GM18507 (cell line): ENCODE measurements at places on chromosomes 6 and 20.

GRCh38 chr20:48909910-48910309, 11.6 kb upstream of the ARFGEF2 start:
- no peak for DNase-seq

- DNase-seq, result no peak
These were observed 162.7 kb downstream of the CDK19 start for GRCh38 chr6:110652520-110652919.

DNA sequence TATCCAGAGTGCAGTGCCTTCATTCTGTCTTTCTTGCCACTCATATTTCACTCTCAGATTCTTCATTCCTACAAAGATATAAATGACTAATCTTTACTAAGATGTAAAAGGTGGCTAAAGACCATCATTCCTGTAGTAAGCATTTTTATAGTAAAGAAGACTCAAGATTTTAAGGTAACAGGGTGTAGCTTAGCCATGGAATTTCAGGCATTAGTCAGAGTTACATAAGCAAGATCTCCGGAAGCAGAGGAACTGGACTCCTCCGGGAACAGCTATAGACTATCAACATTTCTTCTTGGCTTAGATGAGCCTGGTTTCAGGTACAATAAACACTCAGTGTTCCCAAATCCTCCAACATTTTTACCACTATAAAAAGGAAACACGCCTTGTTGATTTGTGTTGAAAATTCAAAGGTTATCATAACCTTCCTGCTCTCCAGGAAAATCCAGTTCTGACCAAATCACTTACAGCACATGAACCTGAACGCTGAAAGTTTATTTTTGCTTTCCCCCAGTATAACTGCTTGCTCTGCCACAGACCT, 23.7 kb downstream of the SERPINB1 start:
- no peak for DNase-seq

- no peak for DNase-seq
These were observed 190.7 kb downstream of the PLCB1 start for GRCh38 chr20:8322662-8323217.

DNA sequence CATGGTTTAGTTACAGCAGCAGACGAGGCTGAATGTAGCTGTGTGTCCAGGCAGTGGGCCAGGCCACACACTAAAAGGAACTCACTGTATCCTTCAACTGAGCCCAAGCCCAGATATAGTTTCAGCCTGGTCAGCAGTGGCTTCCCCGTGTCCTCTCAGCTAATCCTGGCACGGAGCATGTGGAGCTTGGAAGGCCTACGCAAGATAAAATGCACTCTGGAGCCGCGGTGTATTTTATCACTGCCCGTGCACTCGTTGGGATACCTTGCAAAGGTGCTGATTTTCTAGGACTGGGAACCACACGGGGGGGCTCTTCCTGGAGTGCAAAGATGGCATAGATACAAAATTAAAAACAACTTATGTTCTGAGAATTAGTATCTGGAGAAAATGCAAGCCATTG, 48.4 kb upstream of the IYD start:
- DNase-seq, result no peak

GRCh38 chr20:53805895-53806384, 212.3 kb upstream of the ZNF217 start:
- no peak for DNase-seq

DNA sequence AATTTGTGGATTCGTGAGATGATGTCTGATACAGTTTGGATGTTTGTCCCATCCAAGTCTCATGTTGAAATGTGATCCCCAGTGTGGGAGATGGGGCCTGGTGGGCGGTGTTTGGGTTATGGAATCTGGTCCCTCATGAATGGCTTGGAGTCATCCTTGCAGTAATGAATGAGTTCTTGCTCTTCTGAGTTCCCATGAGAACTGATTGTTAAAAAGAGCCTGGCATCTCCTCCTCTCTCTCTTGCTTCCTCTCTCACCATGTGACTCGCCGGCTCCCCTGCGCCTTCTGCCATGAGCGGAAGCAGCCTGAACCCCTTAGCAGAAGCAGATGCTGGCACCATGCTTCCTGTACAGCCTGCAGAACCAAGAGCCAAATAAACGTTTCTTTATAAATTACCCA, 30.5 kb upstream of the RPP40 start:
- no peak for DNase-seq

DNA sequence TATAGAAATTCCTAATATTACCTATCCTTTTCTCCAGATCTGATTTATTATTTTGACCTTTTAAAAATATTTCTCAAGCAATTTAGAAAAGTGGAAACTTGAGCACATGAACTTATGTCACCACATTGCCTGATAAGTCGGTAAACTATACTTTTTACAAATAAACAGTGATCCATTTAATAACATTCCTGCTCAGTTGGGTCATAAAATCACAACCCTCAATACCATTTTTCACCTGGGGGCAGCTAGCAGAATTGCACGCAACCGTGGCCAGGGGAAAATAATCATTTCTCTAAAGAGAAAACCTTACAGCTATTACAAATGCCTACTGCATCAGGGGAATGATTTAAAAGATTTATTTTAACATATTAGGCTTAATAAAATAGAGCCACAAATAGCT, 614.5 kb downstream of the PHF3 start:
- no peak for DNase-seq

DNA sequence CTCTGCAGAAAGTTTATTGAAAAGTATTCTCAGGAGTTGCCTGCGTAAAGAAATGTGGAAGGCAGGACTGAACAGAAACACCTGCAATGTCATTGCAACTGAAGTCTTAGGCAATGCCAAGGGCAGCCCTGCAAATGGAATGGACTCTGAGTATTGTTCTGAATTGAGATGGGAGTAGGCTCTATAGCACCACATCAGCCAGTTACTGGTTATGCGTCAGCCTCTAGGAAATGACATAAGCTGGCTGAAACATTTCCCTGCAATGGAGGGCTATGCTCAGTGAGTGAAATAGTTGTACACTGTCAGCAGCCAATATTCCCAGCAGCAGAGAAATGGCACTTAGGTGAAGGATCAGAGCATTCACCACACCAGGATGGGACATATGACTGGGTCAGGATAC, 13.8 kb upstream of the GJE1 start:
- no peak for DNase-seq

GRCh38 chr20:33093074-33093473, 13.6 kb downstream of the BPIFB4 start:
- DNase-seq, result no peak

- peak; percentile 25 for DNase-seq
These were observed 52.6 kb upstream of the SLC22A1 start for GRCh38 chr6:160069050-160069454.

DNA sequence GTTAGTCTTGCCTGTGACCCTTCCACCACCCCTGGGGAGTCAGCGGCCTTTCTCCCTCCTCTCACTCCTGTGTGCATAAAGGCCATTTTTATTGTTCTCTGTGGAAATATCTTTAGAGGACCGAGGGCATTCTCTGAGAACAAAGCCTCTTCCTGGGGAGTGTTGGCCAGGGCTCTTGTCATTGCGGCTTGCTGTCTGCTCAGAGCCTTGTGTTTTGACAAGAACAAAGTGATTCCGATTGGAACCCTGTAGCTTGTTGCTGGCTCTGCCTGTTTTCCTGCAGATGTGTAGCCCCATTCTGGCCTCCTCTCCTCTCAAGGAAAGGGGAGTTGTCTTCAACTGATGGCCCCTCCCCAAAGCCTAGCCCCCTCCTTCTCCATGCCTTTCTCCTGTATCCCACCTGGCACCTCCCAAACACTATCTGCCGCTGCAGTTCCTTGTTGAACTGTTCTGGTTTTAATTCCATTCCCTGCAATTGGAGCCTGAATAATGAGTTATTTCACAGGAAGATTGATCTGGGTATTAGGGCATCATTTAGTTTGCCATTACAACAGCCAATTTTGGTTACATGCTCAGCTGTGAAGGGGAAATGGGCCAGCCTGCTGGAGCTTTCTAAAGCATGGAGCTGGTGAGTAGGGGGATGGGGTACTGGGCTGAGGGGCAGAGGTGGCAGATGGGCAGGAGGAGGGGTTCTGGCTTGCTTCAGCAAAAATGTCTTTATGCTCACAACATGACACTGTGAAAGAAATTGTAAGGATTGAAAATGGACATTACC, 252.5 kb downstream of the LRFN2 start:
- DNase-seq, result no peak

DNA sequence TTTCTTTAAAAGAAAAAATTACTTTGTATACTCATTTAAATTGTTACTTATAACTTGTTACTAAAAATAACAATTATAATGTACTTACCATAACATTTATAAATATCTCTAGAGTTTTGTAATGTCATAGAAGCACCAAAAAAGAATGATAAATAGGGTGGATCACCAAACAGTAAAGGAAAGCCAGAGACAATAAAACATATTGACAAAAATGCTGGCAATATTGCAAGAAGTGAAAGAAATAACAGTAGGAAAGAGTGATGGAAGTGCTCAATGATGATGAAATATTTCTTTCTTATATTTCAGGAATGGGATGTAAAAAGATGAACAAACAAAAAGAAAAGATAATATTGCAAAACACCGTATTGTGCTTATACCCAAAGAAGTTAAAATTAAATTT, 301.7 kb downstream of the CENPW start:
- DNase-seq, result no peak

DNA sequence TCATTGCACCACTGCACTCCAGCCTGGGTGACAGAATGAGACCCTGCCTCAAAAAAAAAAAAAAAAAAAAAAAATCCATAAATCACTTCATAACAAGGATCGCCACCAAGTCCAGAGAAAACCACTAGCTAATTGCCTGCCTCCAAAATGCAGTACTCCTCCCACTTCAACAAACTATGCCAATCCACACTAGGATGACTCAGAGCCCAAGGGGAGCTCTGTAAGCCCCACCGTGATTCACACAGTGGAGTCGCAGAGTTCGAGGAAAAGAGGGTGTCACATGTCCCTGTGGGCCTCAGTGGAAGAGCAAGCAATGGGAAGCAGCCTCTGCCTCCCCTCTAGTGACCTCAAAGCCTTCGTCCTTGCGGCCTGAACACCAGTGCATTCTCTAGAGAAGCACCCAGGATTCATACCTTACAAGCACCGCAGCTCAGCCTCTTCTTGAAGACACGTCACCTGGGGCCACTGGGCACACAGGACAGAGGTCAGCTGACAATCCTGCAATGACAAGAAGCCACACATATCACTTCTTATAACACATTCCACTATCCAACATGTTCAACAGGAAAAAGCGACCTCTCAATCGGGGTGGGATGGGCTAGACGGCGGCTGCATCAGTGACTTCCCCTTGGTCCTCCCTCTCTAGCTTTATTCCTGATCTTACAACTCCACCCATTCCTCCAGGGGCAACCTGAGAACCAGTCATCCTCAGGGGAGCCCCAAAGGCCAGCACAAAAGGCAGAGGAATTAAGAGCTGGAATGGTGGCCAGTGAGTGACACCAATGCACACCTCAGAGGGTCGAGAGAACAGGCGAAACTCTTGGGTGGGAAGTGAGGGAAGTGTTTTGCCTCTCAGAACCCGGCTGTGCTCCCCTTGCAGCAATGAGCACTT, 8.9 kb downstream of the SNHG17 start:
- DNase-seq, result no peak

GRCh38 chr6:91352878-91353277, 766.0 kb upstream of the MAP3K7 start:
- no peak for DNase-seq

- no peak for DNase-seq
These were observed 6.7 kb upstream of the HMGN3 start for GRCh38 chr6:79241228-79241627.

GRCh38 chr6:81666481-81666880, 86.0 kb downstream of the TENT5A start:
- DNase-seq, result no peak

- no peak for DNase-seq
These were observed 111.1 kb upstream of the SASH1 start for GRCh38 chr6:148231572-148231971.

GRCh38 chr6:11364971-11365397, 132.5 kb upstream of the NEDD9 start:
- no peak for DNase-seq

- DNase-seq, result no peak
These were observed 508.8 kb upstream of the PTCHD4 start for GRCh38 chr6:48619771-48620170.

- no peak for DNase-seq
These were observed 259.3 kb downstream of the KIF16B start for GRCh38 chr20:16313917-16314316.

- no peak for DNase-seq
These were observed 109.0 kb downstream of the PRND start for GRCh38 chr20:4830696-4831095.

DNA sequence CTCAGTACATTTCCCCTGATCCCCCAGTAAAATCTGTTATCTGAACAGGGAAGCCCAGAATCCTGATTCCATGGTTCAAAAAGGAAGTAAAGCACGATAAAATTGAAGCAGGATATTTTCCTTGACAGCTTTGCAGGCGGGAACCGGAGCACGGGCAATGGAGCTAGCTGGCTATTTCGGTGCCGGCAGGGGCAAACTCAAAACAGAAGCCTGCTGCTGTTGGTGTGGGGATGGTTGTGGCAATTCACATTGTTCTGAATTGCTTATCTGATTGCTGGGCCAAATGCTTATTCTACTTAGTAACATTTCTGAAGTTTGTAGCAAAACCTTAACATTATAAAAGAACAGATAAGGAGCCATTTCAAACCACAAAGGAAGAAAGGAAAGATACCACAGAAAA, 172.4 kb downstream of the MMS22L start:
- DNase-seq, result no peak

- DNase-seq, result no peak
These were observed 5.2 kb downstream of the NCOA3 start for GRCh38 chr20:47506850-47507249.

DNA sequence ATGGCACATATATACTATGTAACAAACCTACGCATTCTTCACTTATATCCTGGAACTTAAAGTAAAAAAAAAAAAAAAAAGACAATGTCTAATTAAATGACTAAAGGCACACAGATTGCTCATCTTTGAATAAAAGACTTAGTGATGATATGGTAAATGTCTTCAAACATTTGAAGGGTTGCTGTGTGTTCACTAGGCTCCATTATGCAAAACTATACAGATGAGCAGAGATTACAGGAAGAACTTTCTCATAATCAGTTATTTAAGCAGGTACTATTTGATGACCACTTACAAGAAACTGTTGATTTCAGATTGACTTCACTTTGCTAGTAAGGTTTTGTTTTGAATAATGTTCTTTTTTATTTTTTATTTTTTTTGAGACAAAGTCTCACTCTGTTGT, 34.4 kb downstream of the DNAH8 start:
- DNase-seq, result no peak

- no peak for DNase-seq
These were observed 8.9 kb downstream of the CCM2L start for GRCh38 chr20:32019156-32019510.

- no peak for DNase-seq
These were observed 53.2 kb upstream of the NKX2-4 start for GRCh38 chr20:21450572-21450971.

DNA sequence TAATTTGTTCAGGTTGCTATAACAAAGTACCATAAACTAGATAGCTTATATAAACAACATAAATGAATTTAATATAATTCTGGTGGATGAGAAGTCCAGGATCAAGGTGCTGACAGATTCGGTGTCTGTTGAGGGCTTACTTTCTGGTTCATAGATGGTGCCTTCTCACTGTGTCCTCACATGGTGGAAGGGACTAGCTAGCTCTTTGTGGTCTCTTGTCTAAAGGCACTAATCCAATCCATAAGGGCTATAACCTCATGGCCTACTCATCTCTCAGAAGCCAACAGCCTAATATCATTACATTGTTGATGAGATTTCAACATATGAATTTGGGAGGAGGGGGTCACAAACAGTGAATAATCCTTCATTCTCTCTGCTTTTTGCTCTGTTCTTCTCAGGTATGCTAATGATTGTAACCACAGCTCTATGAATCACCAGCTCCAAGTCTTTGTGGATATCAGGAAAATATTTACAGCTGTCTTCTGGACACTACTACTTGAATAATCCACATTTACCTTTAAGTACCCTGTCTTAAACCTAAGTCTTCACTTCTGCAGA, 122.3 kb downstream of the NKAIN2 start:
- DNase-seq, result no peak
